ENCODE measurements at places on chromosomes 16 and 17.

DNA sequence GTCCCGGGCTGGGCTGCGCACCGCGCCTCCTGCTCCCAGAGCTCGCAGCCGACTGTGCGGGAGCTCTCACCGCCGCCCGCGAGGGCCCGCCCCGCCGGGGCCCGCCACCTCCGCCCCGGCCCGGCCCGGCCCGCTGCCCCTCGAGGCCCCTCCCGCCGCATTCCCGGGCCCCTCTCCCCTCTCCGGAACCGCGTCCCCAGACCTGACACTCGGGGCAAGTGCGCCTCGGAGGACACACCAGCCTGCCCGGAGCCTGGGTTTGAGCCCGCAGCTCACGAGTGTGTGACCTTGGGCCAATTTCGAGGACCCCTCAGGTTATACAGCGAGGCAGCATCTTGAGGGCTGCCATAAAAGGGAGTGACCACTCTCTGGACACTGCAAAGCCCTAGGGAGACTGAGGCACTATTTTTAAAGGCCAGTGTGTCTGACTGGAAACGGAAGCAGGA is 2.0 kb upstream of the GRIN2C start:
- DNase-seq: no peak

DNA sequence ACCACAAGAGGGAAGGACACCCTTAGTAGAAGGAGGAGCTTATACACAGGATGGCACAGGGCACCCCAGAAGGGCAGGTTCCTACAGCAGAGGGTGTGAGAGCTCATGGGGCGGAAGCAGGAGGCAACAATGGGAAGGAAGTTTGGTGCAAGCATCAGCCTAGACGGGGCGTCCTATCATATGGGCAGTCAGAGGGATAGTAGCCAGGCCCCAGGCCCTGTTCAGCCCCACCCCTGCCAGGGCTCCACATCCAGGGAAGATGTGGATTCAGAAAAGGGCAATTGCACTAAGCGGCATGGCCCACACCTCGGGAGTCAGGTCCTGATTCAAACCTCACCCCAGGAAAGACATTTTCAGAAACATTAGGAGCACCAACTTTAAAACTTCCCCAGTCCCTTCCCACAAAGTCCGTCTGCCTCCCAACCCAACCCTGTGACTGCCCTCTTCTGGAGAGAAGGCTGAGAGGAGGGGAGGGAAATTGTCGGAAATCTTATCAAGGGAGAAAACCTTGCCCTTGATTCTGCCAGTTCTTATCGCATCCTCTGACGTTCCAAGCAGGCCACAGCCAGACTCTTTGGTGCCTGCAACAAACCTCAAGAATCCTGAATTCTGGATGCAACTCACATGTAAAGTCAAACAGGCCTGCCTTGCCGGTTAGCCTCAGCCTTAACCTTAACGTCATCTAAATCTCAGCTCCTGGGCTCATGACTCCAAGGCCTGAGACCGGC is 198.8 kb upstream of the CDH5 start:
- DNase-seq: no peak

DNA sequence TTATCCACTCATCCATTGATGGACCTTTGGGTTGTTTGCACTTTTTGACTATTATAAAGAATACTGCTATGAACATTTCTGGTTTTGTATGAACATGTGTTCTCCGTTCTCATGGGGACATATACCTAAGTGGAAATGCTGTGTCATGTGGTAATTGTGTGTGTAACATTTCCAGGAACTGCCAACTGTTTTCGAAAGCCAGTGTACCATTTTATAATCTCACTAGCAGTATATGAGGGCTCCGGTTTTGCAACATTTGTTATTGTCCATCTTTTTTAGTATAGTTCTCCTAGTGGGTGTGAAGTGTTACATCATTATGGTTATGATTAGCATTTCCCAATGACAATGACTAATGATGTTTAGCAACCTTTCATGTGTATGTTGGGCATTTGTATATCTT is 5.1 kb upstream of the TRIM25 start:
- peak; percentile 77 for DNase-seq

GRCh38 chr17:81615401-81615930 is 21.4 kb downstream of the NPLOC4 start:
- DNase-seq: no peak

- no peak for DNase-seq
Observed at GRCh38 chr16:87740909-87741424, 24.8 kb downstream of the KLHDC4 start.

DNA sequence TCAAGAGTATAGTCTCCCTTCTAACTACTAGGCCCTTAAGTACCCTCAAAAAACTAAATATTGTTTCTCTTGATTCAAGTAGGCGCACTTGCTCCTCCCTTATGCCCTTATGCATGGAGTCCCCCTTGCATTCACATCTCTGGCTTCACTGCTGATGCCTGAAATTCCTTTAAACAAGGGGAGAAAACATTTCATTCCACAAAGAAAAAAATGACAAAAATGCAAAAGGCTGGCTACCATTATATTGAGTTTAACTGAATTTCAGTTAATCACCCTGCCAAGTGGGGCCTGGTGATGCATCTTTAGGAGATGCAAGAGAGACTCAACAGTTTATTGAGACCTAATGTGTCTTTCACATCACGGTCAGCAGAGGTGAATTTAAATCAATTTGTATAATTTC is 35.6 kb downstream of the CRLF3 start:
- DNase-seq: no peak

DNA sequence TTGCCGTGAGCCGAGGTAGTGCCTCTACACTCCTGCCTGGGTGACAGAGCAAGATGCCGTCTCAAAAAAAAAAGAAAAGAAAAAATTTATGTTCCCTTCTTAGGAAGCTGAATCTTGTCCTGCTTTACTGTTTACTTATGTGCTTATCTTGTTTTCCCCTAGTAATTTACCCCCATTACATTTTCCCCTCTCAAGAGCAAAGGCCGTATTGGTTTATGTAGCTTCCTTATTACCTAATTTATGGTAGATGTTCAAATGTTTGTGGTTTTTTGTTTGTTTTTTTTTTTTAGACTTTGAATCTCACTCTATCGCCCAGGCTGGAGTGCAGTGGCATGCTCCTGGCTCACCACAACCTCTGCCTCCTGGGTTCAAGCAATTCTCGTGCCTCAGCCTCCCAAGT is 10.3 kb upstream of the SLC52A1 start:
- no peak for DNase-seq

- DNase-seq: no peak
Observed at GRCh38 chr17:32546031-32546444, 59.2 kb downstream of the CDK5R1 start.

DNA sequence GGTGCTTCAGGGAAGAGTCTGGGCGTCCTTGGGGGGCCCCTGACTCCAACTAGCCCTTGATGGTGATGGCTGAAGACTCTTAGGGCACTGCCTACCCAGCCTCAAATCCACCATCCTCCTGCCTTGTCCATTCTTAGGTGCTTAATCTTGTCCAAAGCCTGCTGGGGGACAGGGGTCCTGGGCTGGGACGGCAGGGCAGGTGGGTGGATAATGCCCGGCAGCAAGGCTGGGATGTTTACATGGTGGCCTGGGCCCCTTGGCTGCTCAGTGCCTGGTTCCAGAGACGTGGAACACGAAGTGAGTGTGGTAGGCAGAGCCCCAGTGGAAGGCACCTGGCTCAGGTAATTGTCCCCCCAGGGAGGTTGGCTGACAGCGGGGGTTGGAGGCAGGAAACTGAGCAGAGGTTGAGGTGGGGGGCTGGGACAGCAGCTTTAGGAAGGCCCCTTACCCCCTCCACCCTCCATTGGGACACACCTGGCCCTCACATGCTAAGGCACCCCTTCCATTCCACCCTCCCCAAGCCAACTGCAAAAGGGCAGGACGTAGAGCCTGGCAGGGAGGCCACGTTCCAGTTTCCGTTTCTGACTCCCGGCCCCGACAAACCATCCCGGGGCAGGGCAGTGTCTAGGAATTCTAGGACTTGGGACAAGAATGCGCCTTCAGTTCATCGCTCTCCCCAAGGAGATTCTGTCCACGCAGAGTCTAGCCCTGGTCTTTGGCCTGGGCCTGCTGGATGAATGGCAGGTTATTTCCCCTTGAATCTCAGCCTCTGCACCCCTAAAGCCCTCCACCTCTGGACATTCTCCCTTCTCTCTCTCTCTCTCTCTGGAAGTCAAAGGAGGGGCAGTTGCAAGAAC is 1.9 kb downstream of the FOXJ1 start:
- DNase-seq: no peak

DNA sequence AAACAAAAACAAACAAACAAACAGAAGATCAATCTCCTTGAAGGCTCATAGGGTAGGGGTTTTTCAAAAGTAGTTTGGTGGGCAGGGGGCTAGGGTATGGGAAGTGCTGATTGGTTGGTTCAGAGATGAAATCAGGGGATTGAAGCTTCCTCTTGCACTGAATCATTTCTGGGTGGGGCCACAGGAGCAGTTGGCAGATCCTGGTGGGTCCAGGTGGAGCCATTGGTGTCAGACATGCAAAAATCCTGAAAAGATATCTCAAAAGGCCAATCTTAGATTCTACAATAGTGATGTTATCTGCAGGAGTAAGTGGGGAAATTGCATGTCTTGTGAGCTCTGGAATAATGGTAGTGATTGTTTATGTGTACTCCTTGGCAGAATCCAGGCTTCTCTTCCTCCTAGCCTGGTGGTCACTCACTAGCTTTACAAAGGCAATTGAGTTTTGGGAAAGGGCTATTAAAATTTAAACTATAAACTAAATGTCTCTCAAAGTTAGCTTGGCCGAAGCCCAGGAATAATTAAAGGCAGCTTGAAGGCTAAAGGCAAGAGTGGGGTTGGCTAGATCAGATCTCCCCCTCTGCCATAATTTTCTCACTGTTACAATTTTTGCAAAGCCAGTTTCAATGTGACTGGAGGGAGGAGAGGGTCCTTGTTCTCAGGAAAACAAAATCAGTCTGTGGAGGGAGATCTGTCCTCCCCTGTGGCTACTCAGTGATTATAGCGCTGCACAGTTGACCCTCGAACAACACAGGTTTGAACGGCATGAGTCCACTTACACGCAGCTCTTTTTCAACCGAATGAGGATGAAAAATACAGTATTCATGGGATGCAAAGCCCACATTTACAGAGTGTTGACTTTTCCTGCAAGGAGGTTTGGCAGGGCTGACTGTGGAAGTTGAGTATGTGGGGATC is 45.2 kb downstream of the RNF112 start:
- no peak for DNase-seq

- no peak for DNase-seq
Observed at GRCh38 chr16:55055262-55055661, 124.6 kb downstream of the IRX5 start.

GRCh38 chr17:78709119-78709681 is 72.9 kb downstream of the CYTH1 start:
- DNase-seq: no peak

DNA sequence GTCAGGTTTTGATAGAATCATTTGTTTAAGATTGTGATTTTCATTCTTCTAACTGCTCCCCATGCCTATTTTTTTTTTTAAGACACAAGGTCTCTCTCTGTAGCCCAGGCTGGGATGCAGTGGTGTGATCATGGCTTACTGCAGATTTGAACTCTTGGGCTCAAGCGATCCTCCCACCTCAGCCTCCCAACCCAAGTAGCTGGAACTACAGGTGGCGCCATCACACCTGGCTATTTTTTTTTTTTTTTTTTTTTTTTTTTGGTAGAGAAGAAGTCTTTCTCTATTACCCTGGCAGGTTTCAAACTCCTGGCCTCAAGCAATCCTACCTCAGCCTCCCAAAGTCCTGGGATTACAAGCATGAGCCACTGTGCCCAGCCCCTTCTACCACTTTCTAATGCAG is 223.3 kb downstream of the CBLN1 start:
- no peak for DNase-seq

- DNase-seq: no peak
Observed at GRCh38 chr16:17548825-17549224, 78.1 kb upstream of the XYLT1 start.

- no peak for DNase-seq
Observed at GRCh38 chr17:63932721-63933120, 590 bp upstream of the CD79B start.

- no peak for DNase-seq
Observed at GRCh38 chr17:32609884-32610650, 123.3 kb downstream of the CDK5R1 start.

DNA sequence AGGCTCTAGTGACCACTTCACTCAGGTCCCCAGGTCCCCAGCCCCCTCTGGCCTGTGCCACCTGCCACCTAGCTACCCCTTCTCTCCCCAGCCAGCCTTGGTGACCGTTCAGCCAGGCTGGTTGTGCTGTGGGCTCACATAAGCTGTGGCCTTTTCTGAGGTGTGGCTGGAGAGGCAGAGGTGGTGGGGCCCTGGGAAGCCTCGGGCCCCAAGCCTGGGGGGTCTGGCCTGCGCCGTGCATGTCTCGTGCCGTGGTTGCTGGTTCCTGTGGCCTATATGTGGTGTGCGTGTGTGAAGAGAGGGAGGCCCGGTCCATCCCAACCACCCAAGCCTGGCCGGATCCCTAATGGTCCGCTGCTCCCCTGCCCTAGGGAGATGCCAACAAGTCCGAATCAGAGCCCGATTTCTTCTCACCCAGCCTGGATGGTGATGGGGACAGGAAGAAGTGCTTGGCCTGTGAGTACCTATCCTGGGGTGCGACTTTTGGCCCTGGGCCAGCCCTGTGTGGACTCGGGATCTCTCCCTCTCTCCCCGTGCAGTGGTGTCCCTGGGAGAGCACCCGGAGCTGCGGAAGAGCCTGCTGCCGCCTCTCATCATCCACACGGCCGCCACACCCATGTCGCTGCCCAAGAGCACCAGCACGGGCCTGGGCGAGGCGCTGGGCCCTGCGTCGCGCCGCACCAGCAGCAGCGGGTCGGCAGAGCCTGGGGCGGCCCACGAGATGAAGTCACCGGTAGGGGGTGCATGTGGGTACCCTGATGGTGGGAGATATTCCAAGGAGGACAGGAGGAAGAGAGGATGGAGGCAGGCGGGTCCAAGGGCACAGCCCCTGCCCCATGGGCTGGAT is 35.9 kb downstream of the CACNA1G start:
- DNase-seq: peak; percentile 25

GRCh38 chr17:40331743-40332641 is 23.0 kb downstream of the RARA start:
- DNase-seq: no peak

- DNase-seq: peak; percentile 64
Observed at GRCh38 chr17:80261159-80261894, 675 bp downstream of the RNF213 start.

DNA sequence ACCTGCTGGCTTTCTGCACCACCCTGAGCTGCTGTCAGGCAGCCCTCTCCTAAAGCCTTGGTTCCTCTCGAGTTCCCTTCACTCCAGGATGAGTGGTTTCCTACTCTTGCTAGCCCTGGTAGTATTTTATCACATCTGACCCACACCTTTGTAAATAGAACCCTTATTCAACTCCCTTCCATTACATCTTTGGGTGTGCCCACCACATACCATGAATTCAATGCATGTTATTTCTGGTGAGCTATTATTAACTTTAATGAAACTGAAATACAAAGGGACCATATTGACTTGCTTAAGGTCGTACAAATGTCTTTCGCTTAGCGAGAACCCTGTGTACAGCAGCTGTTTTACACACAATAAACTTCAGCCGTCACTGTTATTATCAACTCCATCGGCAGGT is 521.3 kb downstream of the GRIN2A start:
- no peak for DNase-seq

Measured in hematopoietic multipotent progenitor cell treated with erythropoietin and hydrocortisone succinate and interleukin-3 and kit ligand, for 6 days (in vitro differentiated cells).